IMR-90 (cell line): ENCODE measurements at places on chromosomes 5 and 9.
A peak's percentile ranks its signal among the peaks of the same experiment; 100 is the strongest.

DNA sequence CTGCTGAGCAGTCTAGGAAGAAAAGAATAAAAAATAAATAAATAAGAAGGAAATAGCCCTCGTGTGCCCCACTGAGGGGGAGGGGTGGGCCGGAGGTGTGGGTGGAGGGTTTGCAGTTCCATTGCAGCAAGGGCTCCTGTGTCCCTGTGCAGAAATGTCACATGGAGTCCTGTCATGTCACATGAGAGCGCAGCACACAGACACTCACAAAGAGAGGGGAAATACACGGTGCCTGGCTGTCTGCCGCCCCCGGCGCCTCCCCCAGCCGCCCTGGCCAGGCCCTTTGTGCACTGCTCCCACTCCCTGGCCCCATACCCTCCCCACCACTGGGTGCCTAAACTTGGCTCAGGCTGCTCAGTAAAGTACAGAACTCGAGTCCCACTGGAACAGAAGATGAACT is 55.6 kb upstream of the SPTLC1 start:
- no peaks in the 10 kb centered on the region for H3K36me3 ChIP-seq
- no peak overlapping the region for H3K4me3 ChIP-seq
- no peak overlapping the region for H3K27ac ChIP-seq
- H3K27me3 ChIP-seq = no peaks in the 10 kb centered on the region

GRCh38 chr5:3393920-3394597 is 201.6 kb upstream of the IRX1 start:
- no peaks in the 10 kb centered on the region for H3K36me3 ChIP-seq
- no peak for DNase-seq
- no peak overlapping the region for H3K27ac ChIP-seq
- no peaks in the 10 kb centered on the region for H3K4me1 ChIP-seq
- H3K4me3 ChIP-seq = no peak overlapping the region

- no peak for DNase-seq
- H3K4me3 ChIP-seq = no peak overlapping the region
- no peaks in the 10 kb centered on the region for H3K4me1 ChIP-seq
- no peaks in the 10 kb centered on the region for H3K27me3 ChIP-seq
- H3K27ac ChIP-seq = no peak overlapping the region
- no peaks in the 10 kb centered on the region for H3K36me3 ChIP-seq
These were observed 398.1 kb downstream of the MAN2A1 start for GRCh38 chr5:110087829-110088228.

DNA sequence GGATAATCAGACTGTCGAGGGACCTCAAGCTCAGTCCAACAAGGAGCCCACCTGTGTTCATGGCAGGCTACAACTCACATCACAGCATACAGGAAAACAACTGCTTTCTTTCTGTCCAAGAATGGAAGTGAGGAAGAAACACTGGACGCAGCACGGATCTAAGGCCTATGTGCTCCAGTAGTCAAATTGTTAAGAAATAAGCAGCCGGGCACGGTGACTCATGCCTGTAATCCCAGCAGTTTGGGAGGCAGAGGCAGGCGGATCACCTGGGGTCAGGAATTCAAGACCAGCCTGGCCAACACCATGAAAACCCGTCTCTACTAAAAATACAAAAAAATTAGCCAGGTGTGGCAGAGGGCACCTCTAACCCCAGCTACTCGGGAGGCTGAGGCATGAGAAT is 427.8 kb downstream of the BNC2 start:
- H3K4me3 ChIP-seq = no peak overlapping the region
- peak; percentile 58 for DNase-seq
- H3K27ac ChIP-seq = peak overlapping the region; percentile 64

DNA sequence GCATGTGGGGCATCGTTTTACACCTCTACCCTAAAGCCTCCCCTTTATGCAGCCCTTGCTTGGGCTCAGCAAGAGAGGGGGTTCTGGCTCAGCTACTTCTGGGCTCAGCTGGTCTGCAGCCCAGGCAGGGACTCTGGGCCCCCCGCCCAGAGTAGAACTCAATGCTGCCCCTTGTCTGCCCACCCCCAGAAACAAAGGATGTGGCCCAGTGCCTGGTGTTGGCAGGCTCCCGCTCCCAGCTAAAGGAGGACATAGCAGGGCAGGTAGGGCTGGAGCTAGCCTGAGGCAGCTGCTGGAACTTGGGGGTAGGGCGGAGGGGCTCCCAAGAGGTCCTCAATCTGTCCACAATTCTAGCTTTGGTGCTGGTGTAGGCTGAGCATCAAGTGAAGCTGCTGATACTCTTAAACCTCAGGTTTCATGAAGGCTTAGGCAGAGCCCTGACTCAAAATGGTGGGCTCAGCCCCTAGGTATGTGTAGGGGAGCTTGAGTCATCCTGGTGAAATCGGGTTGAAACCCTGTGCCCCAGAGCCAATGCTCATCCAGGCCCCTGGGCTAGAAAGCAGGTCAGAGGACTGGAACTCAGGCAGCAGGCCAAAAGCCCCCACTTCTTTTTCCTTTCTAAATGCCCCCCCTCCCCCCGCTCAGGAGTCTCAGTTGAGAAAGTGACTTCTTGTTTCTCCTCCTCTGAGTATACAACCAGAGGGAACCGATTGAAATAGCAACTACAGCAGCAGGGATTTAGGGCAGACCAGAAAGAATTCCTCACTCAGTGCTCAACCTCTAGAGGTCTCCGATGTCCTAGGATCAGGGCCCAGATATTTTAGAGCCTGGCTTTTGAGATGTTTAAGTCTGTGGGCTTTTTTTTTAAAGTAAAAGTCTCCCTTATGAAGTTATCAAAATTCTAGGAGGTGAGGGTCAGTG is 11.4 kb downstream of the PSD2 start:
- no peak overlapping the region for H3K4me3 ChIP-seq
- no peaks in the 10 kb centered on the region for H3K36me3 ChIP-seq
- DNase-seq = no peak
- H3K27ac ChIP-seq = no peak overlapping the region
- H3K4me1 ChIP-seq = no peaks in the 10 kb centered on the region
- H3K27me3 ChIP-seq = peaks cover 43% of the 10 kb centered on the region

GRCh38 chr5:124301850-124302249 is 444.6 kb downstream of the ZNF608 start:
- H3K4me1 ChIP-seq = peaks cover 14% of the 10 kb centered on the region
- no peak overlapping the region for H3K27ac ChIP-seq
- no peaks in the 10 kb centered on the region for H3K36me3 ChIP-seq
- H3K4me3 ChIP-seq = no peak overlapping the region

DNA sequence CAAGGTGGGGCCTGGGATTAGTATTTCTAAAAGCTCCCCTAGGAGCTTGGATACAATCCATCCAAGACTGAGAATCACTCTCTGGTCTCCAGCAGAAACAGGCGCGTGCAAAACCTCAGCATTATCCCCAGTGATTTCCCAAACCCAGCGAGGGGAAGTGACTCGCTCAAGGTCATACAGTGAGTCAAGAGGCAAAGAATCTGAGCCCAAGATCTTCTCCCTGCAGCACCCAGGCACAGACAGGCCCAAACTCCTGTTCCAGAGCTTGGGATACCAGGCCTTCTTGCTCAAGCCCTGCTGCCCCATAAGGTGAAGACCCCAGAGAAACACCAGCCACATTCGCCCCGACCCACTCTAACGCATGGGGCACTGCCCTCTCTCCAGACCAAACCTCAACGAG is 33.2 kb downstream of the SHB start:
- H3K27me3 ChIP-seq = no peaks in the 10 kb centered on the region
- peaks cover 53% of the 10 kb centered on the region for H3K4me1 ChIP-seq
- peak overlapping the region; percentile 85 for H3K27ac ChIP-seq
- H3K4me3 ChIP-seq = no peak overlapping the region
- peak; percentile 90 for DNase-seq

DNA sequence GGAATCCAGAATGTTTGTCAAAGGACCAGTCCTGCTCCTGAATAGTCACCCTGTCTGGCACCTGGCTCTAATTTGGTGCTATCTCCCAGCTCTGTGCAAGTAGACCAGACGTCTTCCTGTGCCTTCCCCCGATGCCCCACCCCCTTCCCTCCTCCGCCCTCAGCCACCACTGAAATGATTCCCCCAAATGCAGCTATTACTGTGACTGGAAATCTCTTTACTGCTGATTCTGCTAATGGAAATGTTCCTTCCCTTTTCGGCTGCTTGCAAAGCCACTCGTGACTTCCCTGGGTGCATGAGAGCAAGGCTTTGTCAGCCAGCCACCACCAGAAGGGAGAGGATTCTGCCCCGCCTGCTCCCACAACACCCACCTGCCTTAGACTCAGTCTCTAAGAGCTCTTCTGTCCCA is 11.4 kb downstream of the ASTN2 start:
- no peak for DNase-seq
- no peaks in the 10 kb centered on the region for H3K27me3 ChIP-seq
- no peak overlapping the region for H3K27ac ChIP-seq
- no peaks in the 10 kb centered on the region for H3K36me3 ChIP-seq

DNA sequence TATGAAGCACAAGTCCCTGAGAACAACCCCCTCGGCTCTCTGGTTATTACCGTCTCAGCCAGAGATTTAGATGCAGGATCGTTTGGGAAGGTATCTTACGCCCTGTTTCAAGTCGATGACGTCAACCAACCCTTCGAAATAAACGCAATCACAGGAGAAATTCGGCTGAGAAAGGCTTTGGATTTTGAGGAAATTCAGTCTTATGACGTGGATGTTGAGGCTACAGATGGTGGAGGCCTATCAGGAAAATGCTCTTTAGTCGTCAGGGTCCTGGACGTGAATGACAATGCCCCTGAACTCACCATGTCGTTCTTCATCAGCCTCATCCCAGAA is 1.1 kb downstream of the PCDHB6 start:
- no peak overlapping the region for H3K4me3 ChIP-seq
- no peaks in the 10 kb centered on the region for H3K27me3 ChIP-seq
- no peak overlapping the region for H3K27ac ChIP-seq
- no peak for DNase-seq
- H3K36me3 ChIP-seq = no peaks in the 10 kb centered on the region
